Islet precursor cell (in vitro differentiated cells): ENCODE measurements at places on chromosomes 4 and X.

GRCh38 chrX:17078031-17078720 is 131.7 kb downstream of the REPS2 start:
- no peak for DNase-seq

DNA sequence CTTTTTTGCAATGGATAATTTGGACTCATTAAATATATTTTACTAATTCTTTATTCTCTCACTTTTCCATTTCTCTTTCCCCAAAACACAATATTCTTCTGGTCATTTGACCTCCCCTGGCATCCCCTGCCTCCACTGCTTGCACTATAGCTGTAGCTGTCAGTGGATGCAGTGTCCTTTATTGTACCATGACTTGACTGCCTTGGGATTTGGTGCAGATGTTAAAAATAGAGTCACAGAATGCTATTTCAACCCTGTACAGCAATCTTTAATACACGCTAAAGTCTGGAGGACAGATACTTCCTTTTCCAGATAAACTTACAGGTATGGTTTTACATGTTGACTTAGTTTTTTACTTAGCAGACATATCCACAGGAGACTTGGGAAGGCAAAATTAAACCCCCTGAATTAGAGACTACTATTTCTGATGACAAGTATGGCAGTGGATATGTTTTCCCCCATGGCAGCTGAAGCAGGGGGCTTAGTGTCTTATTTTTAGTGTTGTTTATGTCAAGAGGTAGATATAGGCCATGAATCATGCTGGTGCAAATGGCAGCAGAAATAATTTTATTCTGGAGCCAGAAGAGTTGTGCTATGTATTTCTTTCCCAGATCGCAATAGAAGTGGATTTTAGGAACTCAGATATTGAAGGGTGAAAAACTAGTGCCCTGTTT is 461.4 kb downstream of the NAF1 start:
- no peak for DNase-seq

GRCh38 chr4:95508421-95508820 is 40.4 kb downstream of the UNC5C start:
- no peak for DNase-seq

DNA sequence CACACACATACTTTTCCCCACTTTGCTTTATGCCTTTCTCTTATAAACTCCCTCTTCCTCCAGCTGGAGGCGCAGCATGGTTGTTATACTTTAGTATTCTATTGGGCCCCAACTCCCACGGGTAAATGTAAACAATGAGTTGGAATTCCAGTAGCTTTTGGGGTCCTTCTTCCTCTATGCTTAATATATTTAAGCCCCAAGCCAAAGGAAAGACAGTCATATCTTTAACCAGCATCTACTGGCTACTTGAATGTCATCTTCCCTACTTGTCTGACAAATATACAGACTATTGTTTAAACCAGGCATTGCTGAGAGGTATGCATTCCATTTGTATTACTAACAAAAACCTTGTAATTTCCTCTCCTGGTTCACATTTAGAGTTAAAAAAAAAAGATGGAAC is 72.9 kb downstream of the WDR19 start:
- no peak for DNase-seq

DNA sequence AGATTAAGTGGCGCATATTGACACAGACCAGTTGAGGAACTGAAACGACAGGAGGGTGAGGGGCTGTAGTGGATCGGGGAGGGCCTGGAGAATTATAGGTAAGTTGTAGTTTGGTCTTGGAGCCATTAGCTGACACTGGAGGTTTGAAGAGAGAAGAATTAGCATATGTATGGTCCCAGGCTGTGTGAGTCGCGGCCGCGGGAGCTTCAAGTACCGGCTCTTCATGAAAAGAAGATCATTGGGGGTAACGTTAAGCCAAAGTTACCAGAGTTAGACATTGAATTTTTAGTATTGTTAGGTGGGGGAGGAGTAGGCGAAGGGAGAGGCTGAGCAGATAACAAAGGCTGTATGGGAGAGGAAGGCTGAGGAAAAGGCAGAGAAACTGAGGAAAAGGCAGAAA is 56.5 kb downstream of the ZNF674 start:
- no peak for DNase-seq

DNA sequence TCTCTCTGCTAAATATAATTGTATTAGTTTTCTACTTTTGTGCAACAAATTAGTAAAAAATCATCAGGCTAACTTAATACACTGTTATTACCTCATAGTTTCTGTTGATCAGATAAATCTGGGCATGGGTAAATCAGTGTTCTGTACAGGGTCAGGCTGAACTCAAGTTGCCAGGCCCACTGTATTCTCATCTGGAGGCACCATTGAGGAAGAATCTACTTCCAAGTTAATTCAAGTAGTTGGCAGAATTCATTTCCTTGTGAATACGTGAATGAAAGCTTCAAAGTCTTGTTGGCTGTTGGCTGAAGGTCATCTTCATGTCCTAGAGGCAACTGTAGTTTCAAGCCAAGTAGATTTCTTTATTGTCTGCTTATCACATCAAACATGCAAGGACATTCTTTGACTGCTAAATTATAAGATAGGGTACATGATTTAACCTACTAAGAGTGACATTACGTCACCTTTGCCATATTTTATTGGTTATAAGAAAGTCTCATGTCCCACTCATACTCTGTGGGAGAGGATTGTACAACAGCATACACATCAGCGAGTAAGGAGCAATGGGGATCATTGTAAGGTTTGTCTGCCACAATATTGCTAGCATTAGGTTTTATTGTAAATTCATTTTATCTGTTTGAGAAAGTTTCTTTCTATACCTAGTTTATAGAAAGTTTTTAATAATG is 1219.0 kb downstream of the ARAP2 start:
- no peak for DNase-seq

GRCh38 chr4:54496412-54496811 is 161.3 kb upstream of the KIT start:
- no peak for DNase-seq

GRCh38 chr4:184246426-184246825 is 28.8 kb upstream of the ENPP6 start:
- DNase-seq: no peak
